HFF-Myc (cell line): ENCODE measurements at places on chromosomes 6 and 20.

DNA sequence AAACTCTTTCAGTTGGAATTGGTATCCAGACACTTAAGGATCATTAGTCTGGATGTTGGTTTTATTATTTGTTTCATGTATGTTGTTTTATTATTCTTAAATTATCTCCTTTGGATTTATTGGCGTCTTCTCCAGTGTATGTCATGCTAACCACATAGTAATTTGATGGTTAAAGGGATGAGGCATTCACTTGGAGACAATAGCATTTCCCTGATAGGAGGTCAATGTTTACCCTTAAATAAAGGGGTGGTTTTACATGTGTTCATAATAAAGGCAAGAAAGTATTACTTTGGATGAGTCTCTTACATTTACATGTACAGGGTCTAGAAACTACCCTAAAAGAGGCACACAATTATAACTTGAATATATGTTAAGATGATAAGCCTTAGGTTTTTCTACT, 51.2 kb upstream of the RNF144B start:
- DNase-seq: no peak

DNA sequence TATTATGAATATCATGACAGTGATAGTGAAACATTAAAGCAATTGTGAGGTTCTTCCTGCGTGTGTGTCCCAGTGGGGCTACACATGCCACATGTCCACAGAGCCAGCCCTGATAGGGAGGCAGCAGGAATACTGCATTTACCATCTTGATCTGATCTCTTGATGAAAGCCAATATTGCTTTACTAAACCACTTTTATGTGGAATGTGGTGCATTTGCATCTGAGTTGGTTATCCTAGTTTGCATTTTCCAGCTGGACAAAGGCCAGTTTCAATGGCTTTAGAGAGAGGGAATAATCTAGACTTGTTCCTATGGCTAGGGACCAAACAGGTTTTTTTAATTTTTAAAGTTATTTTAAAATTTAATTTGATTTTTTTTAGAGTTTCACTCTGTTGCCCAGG, 216.3 kb upstream of the FERMT1 start:
- DNase-seq: no peak

DNA sequence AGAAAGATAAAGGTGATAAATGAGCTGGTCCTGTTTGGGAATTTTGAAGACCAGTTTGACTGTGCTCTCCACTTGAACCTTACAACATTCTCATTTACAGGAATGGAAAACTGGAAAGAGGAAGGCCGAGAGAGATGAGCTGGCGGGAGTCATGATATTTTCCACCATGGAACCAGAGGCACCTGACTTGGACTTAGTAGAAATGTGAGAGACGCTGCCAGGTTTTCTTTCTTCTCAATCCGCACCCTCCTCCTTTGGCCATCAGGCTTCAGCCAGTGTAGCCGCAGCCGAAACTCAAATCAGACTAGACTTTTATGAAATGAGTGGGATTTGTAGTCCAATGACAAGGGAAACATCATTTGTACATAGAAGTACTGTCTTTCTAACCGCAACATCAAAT, 54.7 kb upstream of the SYNJ2 start:
- no peak for DNase-seq

GRCh38 chr6:37696220-37696840, 1.4 kb downstream of the MDGA1 start:
- no peak for DNase-seq

DNA sequence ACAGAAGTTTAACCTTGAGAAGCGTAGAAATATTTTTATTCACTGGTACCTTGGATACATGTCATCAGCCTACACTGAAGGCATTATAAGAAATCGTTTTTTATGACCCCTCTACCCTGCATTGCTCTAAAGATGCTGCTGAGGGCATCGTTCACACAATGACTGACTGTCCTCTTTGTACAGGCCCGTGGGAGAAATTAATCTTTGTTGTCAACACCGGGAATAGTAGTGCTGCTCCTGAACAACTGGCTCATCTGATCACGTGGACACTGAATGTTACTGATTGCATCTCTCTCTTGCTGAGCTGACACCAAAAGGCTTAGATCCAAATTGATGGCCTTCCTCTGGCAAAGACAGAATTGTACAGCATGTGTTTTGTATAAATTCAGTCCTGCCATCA, 157.1 kb upstream of the SMLR1 start:
- no peak for DNase-seq

- DNase-seq: no peak
Measured at GRCh38 chr20:36483209-36483918, 58.0 kb upstream of the MYL9 start.

DNA sequence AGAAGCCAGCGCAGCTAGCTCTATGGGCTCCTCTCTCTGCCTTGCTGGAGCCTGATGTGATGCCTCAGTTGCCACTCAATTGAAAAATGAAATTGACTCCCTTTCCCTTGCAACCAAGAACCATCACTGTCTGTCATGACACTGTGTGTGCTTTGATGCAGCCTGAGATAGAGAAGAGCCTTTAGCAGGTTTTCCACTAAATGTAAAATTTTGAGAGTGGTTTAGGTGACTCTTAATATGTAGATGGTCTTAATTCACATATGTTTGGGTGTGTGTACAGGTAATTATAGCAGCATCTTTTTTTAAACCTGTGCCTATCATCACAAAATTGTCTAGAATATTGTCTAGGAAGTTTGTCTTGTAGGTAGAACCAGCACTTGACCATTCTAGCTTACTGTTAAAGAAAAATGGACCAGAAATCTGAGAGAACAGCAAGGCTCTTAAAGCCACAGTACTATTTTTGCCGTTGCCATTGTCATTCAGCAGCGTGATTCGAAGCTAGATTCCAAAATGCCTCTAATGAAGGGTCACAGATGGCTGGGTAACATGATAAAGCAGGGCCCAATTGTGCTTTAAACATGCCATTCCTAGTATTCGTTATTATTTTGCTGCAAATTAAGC, 1.3 kb downstream of the ARFGEF3 start:
- DNase-seq: no peak

DNA sequence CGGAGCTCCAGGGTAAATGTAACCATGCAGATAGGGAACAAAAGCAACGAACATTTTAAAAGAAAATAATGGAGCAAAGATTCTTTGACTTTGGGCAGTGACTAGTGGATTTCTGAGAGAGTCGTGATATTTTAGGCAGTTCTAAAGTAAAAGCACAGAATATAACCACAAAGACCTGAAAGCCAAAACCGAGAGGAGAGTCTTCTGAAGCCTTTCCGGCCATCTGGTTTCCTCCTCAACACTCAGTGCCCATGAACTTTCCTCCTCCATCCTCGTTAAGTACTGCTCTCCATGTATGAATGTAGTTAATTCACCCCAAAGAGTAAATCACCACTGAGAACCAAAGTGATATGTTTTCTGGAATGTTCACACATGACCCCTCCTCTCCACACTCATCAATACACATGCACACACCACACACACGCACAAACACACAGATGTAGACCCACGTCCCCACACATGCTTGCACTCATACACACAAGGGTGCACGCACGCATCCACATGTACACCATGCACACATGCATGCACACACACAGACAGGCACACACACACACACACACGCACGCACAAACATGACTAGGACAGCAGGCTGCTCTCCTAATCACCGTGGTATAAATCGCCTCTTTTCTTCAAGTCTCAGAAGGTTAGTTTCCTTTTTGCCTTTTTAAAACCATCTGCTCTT, 109.5 kb downstream of the MYLK4 start:
- no peak for DNase-seq

- no peak for DNase-seq
Measured at GRCh38 chr20:57808264-57809070, 98.7 kb upstream of the PMEPA1 start.

- DNase-seq: no peak
Measured at GRCh38 chr20:13865156-13865555, 80.3 kb downstream of the NDUFAF5 start.

DNA sequence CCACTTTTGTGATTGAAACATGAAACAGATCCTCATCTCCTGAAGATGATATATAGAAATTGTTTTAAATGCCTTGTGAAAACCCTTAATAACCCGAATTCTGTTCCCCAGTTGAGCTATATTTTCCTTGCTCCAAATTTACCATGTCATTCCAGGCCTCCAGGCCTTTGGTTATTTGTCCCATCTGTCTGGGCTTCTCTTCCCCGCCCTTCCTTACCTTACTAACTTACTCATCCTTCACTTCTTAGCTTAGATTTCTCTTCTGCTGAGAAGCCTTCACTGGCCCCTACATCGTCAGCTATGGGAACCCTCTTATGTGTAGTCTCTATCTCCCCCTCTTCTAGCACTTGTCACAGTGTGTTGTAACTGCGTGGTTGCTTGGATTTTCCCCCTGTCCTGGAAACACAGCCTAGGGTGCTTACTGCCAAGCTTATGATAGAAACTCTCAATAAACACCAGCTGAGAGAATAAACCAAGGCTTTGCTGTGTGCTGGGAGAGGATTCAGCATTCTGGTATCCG, 68.6 kb downstream of the SGK1 start:
- no peak for DNase-seq

DNA sequence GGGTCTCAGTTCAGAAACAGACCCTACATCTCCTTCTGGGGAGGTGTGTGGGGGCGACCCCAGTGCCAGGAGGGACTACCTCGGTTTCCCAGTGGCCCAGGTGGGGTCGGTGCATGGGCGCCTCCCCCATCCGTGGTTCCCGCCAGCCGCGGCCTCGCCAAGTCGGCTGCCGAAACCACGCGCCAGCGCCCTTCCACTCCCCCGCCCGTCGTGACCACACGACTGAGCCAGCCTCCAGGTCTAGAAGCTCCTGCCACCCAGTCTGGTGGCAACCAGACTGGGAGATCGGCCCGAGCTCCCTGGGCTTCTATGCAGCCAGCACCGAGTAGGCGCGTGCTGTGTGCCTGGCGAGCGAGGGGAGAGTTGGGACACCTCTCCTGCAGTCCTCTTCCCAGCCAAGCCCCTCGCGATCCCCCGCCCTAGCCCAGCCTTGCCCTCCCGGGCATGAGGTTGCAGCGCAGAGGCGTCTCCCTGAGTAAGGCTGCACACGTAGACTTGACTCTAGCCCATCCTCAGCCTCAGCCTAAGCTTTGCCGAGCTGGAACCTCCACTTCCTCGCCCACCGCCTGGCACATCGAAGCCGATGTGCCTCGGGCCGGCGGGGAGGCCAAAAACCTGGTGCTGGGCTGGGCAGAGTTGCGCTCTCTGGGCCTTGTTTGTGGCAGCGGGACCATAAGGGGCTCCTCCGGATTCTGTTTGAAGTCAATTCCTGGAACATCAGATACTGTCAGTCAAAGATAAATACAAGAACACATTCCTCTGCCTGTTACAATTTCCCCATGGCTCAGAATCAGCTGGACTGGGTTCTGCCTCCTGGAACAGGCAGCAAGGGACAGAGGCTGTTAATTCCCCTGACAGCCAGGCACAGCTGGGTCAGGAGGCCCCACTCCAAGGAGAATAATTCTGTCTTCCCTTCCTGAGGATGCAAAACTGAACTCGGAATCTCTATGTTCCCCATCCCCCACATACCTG, 1.5 kb upstream of the CPNE5 start:
- no peak for DNase-seq

DNA sequence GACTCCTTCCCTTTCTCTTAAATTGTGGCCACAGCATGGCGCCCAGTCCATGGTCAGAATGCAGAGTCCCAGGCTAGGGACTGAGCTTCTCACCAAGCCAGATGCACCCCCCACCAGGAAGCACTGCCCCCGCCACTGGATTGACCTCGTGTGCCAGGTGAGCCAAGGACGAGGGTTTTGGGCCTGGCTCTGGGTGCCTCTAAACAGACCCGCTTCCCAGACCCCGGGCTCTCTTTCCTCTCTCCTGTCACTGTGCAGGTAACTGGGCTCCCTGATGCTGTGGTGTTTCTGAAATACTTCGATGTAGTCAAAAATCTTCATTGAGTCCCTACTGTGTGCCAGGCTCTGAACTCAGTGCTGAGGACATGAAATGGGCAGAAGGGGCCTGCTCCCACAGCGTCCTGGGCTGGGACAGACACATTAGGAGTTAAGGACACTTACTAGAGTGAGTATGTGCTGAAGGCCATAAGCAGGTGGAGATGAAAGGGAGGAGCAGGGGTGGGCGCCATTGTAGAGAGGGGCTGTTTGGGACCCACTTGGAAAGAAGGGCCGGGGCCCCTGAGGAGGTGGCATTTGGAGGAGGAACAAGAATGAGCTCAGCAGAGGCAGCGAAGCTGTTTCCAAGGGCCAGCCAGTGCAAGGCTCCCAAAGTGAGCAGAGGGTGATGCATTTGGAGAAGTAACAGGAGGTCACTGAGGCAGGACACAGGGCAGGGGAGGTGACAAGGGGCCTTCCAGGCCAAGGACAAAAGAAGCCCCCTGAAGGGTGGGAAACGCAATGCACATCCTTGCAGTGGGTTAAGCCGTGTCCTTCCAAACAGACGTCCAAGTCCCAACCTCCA, 217.1 kb downstream of the ANKRD60 start:
- no peak for DNase-seq

- DNase-seq: no peak
Measured at GRCh38 chr6:43910638-43911353, 140.8 kb downstream of the VEGFA start.

DNA sequence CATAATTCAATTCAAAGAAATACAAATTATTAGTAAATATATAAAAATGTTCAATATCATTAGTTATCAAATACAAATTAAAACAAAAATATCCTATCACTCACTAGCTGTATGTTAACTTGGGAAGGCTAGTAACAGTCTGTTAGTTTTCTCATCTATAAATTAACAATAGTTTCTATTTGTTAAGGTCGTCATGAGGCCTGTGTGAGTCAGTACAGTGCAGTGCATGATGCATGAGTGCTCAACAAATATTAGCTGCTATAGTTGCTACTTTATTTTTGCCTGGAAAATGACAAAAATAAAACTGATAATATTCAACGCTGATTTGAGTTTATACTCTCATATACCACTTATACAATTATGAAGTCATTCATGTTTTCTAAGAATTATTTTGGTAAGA, 401.6 kb upstream of the RUNX2 start:
- no peak for DNase-seq

DNA sequence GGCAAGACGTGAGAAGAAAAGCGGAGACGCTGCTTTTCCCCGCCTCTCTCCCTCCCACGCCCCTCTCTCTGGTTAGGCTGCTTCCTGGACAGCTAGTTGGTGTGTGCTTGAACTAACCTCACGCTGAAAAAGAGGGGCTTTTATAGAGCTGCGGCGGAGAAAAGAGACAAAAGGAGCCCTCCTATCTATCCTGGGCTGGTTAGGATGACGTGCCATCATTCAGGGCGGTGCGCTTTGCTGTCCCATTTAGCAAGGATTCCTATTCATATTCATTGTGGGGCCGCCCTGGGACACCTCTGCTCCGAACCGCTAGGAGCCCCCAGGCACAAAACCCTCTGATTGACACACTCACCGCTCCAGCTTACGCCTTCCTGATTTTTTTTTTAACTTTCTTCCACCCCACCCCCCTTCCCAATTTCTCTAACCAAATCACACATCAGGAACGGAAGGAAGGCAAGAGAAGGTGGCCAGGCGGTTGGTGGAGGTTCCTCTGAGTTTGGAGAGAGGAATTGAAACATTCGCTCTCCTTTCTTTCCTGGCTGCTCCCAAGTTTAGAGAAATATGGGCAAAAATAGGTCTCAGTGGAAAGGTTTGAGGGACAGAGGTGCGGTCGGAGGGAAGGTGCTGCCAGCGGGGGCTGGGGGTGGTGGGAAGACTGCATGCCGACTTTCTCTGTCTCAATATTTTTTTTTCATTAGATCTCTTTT, at the start of gene OLIG3:
Gene OLIG3 (minus strand): TSS at position 114 of the 707 bp plus-strand sequence. CDS start 224 bp downstream, outside the sequence.
- DNase-seq: no peak

GRCh38 chr20:460180-460579, 2.2 kb downstream of the TBC1D20 start:
- no peak for DNase-seq
